ENCODE measurements at places on chromosomes 7 and 10.

DNA sequence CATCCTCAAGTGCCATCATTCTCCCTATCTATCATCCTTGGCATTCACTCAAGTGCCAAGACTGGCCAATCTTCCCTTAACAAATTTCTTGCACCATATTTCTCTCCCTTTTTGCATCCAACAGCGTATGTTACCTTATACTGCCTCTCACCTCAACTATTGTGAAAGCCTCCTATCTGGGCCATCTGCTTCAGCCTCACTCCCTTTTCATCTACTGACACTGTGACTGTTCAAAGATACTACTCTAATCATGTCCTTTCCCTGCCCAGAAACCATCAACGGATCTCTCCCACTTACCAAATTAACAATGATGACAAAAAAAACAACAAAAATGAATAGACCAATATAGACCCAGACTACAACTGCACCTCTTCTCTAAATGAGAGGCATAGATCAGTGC, 90.6 kb upstream of the NMT2 start:
- DNase-seq, result no peak

- DNase-seq, result no peak
Observed at GRCh38 chr7:152850420-152850819, 90.9 kb downstream of the ACTR3B start.

GRCh38 chr7:50153148-50153547, 60.1 kb upstream of the ZPBP start:
- DNase-seq, result no peak

GRCh38 chr7:111049971-111050680, 40.8 kb upstream of the LRRN3 start:
- no peak for DNase-seq

- no peak for DNase-seq
Observed at GRCh38 chr10:131820626-131821025, 80.2 kb upstream of the PPP2R2D start.

DNA sequence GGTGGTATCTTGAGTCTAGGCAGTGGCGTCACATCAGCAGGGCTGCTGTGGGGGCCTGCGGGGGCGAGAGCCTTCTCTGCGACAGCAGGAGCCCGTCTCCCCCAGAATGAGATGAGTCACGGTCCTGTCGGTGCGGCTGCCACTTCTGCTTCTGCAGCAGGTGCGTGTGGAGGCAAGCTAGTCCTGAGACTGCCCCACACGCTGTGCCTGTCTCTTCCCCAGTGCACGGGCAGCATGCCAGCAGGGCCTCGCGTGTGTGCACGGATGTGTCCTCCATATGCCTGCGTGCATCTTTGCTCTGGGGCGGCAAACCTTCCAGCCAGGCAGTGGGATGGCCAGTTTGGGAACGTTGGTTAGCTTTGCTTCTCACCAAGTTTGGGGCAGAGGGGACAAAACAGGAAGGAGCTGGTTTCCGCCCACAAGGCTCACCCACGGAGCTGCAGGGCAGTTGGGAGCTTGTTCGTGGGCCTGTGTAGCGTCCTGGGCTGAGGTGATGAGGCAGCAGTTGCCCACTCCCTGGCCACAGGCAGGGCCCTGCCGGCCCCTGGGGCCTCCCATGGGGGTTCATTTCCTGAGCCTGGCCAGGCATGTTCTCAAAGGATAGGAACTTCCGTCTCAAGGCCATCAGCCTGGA, 60.8 kb upstream of the PPIF start:
- no peak for DNase-seq

- no peak for DNase-seq
Observed at GRCh38 chr7:157016352-157017041, 6.0 kb upstream of the MNX1 start.

DNA sequence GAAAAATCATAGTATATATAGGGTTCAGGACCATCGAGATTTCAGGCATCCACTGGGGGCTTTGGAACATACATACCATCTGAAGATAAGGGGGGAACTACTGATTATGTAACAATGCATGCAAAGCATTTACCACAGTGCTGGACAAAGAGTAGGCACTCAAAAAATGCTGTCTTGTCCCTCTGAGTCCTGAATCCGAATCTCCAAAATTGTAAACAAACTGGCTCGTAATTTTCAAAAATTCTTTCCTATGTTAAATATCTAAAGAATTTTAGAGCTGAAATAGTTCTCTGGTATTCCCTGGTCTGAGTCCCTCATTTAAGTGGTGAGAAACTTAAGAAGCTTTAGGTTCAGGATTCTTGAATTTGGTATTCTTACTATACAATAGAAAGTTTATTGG, 167.8 kb upstream of the ASAH2 start:
- DNase-seq, result no peak

DNA sequence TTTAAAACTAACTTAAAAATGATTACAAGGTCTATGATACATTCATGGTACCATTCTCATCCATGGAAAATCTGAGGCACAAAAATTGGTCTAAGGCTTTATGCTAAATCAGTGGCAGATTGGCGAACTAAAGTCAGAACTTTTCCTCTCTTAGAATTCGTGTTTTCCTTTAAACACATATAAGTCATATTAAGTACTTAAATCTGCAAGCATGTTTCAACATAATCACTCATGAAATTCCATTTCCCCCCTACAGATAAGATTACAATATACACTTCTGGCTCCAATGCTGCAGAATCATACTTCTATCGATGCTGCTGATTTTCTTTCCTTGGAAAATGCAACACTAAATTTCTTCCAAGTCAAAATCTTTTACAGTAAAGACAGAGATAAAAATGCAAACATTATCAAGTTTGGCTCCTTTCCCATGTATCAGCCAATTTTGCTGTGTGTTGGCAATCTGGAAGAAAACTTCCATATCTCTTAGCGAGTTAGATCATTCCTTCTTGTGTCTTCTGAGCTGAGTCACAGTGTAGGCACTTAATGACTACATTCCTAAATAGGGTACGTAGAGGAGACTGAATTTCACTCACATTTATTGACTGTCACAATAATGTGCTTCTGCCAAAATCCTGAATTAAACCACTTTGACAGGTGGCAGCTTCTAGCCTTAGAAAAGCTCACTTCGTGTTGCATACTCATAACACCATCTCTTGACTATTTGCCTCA, 76.4 kb upstream of the LRRC17 start:
- DNase-seq, result no peak

DNA sequence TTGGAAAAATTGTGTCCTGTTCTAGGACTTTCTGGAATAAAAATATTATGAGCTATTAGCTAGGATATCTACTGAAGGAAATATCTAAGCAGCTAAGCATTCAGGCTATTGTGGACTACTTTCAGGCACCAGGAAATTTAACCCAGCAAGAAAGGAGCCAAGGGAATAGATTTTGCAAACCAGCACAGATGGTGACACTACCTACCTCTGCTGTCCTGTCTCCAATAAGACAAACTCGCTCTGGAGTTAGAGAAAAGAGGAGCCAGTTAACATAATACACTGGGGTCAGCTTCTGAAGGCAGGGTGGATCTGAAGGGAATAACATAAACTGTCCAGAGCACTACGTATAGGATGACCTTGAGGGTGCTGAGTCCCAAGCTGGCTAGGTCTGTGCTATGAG, 223.7 kb upstream of the PRSS58 start:
- DNase-seq, result no peak

GRCh38 chr10:129033340-129033739, 433.7 kb upstream of the MGMT start:
- no peak for DNase-seq

- DNase-seq, result no peak
Observed at GRCh38 chr7:142337054-142338001, 79.5 kb upstream of the PRSS58 start.

DNA sequence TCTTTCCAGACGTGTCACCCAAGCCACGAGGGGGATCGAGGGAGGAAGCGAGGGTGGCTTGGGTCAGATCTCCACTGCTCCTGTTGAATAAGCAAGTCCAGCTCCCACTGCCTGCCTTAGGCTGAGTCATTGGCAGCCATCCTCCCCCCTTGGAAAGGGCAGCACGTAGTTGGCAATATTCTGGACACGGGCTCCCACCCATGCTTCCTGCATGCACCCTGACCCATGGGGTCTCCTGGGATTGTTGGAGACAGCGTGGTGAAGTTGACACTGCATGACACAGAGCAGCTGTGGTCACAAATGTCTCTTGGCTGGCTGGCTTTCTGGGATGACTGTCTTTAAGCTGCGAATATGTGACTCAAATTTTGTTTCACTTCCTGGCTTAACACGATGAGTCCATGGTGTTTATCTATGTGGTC, 11.2 kb downstream of the BTBD16 start:
- DNase-seq, result no peak

GRCh38 chr7:100545360-100546128, 6.5 kb downstream of the AGFG2 start:
- no peak for DNase-seq

DNA sequence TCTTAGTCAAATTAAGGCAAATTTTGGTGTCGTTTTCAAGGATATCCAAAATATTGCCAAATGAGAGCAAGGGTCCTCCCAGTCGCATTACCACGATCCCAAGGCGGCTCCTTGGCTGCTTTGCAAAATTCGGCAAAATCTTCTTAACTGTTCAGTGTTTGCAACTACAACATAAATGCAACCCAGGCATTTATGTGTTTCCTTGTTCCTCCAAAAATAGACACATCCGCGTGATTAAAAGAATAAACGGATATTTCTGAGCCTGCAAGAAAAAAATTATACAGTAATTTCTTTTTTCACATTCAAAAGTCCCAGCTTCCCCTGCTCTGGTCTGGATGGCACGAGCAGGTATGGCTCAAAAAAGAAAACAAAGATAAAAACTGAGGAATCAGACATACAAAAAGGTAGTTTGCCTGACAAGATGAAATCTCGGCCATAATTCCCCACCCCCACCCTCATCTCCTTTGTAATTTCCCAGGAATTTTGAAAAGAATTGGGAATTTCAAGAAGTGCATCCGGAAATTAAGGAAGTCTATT, 6.0 kb downstream of the SKIDA1 start:
- DNase-seq, result no peak

- no peak for DNase-seq
Observed at GRCh38 chr7:95205665-95206225, 118.6 kb downstream of the PON1 start.

DNA sequence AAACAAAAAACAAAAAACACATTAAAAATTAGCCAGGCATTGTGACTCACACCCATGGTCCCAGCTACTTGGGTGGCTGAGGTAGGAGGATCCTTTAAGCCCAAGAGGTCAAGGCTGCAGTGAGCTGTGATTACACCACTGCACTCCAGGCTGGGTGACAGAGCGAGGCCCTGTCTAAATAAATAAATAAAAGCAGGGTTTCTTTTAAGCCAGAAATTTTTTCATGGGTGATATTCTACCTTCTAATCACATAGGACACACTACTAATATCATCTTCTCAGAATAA, 14.2 kb upstream of the SVIL start:
- DNase-seq, result no peak

DNA sequence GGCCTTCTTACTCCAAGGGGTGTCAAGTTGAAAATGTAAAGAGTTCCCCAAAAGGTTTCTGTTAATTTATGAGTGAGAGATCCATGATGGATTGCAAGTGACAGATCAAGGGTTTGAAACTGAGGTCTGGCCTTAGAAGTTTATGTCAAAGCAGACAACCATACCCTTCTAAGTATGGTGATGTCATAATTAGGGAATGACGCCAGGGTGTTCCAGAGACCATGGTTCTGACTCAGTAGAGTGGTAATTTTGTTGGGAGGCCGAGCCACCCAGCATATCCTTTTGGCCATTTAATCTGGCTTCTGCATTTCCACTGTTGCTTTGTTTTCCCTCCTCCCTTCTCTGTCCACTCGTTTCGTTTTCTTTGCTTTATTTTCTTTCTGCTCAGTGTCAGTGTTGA, 2.7 kb downstream of the TRUB1 start:
- no peak for DNase-seq

- DNase-seq, result no peak
Observed at GRCh38 chr10:77864151-77864851, 62.3 kb downstream of the DLG5 start.

DNA sequence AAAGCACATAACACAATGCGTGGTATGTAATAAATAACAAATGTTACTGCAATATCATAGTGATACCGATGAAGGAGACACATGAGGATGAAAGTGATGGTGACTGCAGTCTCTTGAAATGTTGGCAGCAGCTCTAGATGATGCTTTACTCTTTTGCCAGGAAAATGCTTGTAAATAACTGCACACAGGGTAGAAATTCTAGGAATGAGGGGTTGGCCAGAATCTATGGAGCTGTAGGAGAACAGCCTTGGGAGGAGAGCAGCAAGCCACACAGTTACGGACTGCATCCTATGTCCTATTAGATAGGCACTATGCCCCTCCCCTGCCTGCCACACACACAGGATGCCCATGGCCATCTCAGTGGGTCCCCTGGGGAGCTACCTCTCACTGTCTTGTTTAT, 97.6 kb upstream of the GSDME start:
- DNase-seq, result no peak

DNA sequence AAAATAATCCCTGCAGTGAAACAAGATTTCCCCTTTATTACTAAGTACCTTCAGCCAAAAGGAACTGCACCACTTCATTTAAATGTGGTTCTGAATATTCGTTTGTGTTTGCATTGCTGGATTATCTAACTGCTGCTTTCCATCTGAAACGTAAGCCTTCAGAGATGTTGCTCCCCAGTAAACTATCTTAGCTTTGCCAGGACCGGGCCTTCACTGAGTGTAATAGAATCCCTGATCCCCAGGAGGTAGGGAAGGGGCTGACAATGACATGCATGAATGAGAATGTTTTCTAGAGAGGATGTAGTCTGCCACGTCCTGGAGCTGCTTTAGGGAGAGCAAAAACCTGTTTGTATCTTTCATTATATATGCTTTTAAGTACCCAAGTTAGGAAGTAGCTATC, 19.5 kb upstream of the INSYN2A start:
- DNase-seq, result no peak

DNA sequence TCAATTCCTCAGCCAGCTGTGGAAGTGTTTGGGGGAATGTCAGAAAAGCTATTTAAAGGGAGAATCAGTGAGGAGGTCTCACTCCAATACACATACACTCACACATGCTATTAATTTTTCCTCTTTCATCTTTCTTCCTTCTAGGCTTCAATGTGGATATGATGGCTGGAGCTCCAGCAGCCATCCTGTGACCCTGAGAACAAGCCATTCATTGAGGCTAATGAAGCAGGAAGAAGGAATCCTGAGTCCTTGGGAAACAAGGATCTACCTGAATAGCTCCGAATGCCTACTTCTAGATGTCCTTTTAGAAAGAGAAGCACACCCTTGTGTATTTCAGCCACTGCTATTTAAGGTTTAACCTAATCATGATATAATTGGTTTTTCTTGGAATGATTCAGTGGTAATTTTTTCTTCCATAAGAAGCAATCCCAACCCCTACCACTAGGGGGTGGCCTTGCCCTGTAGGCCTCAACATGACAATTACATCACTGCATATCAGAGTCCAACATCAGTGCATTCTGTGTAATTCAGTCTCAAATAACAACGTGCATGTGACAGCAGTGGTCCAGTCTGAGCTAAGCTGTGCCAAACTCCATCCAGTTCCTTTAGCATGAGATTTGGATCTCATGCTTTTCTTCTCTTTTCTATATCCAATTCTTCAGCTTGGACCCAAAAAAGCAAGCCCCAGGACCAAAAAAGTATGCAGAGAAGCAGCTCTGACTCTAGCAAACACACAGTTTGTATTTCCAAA, 85.3 kb upstream of the ANKRD1 start:
- no peak for DNase-seq

- DNase-seq, result no peak
Observed at GRCh38 chr10:132690401-132690800, 95.5 kb downstream of the NKX6-2 start.

GRCh38 chr7:46744957-46745706, 824.1 kb upstream of the IGFBP3 start:
- no peak for DNase-seq

Measured in cortex of kidney (tissue), 1 donor.